ENCODE measurements at places on chromosomes 2 and 18. TPM values are rescaled to one million over a fixed set of nuclear protein-coding genes. Genes with fewer than 3 reads are reported as not detected.

Gene B4GALT6
- polyA plus RNA-seq: not detected

Gene TMEM163
- 1.0 TPM for polyA plus RNA-seq

GRCh38 chr2:109081374-109081773 lies 47.6 kb upstream of the SH3RF3 start:
- no peak for DNase-seq

DNA sequence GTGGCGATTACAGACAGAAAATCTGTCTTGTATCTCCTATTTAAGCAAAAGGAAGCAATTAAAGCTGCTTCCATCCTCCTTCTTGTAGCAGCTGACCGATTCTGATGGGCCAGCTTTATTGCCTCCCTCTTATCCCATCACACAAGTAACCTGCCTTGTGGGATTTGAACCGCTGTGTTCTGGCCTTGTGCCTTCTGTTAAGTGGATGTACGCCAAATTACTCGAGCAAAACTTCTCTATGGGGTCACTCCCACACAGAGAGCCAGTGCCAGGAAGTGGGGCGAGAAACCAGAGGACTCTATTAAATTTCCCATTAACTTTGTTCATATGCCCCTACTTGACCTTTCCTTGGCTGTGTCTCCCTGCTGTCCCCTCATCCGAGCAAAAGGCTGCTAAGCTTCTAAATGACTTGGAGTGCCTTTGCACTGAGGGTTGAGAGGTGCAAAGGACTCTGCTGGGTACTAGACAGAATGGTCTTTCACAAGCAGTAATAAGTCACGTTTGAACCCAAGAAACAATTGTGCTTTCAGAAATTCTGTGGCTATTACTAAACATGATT lies 672.5 kb downstream of the MBD2 start:
- DNase-seq: no peak

DNA sequence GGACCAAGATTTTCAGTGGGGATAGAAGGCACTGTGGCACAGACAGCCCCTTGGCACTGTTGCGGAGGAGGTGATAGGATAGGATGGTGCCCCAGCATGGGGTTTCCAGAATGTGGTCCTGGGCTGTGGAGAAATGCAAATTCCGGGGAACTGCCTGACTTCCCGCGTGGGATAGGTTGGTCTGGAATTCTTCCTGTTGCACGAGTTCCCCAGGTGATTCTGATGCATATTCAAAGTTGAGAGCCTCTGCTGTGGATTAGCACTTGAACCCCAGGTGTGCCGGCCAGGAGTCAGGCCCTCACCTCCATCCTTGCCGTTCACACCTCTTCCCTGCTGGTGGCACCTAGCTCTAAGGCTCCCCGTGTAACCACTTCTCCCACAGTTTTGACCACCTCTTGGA lies 15.5 kb downstream of the NCK2 start:
- DNase-seq: no peak

Gene CLEC4F
- polyA plus RNA-seq: not detected

GRCh38 chr2:190477661-190478454 lies 56.7 kb downstream of the NEMP2 start:
- no peak for DNase-seq

- DNase-seq: no peak
These were observed 21.2 kb upstream of the NAB1 start for GRCh38 chr2:190627448-190628412.

- no peak for DNase-seq
These were observed 74.1 kb downstream of the ACTR3 start for GRCh38 chr2:113963965-113964364.

DNA sequence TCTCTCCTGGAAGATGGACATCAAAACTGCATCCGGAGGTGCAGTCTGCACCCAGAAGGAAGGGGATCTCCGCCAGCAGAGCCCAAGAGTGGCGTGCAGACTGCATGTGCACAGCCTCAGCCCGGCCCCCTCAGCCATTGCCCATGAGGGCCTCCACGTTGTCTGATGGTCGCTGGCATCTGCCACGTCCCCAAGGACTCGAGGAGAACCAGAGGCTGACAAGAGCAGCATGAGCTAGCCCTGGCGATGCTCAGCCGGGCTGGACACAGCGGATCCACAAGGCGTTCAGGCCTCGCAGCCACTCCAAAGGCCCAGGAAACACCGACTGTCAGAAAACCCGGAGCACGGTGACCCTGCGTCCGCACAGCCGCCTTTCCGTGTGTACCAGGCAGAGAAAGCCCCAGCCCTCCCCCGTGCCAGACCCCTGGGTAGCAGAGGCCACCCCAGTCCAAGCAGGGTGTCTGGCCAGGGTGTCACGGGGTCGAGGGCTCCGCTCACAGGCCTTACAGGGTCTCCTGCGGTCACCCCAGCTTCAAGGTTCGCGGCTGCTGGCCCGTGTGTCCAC lies 48.3 kb downstream of the SLC66A2 start:
- no peak for DNase-seq

Gene CCDC74B
- polyA plus RNA-seq: not detected

- no peak for DNase-seq
These were observed 382.2 kb upstream of the HNRNPA3 start for GRCh38 chr2:176830362-176830761.

GRCh38 chr2:234967870-234968208 lies 16.0 kb downstream of the SH3BP4 start:
- no peak for DNase-seq

Gene FEV
- not detected for polyA plus RNA-seq

- no peak for DNase-seq
These were observed at the start of gene OTOF for GRCh38 chr2:26477911-26478253. Gene OTOF, minus strand, starts transcription at chr2:26478124.

- DNase-seq: no peak
These were observed 454.9 kb upstream of the CHAC2 start for GRCh38 chr2:53312721-53313120.
